ENCODE measurements at places on chromosomes 5 and 9.

GRCh38 chr5:147906326-147907095, at the start of gene C5orf46:
TSS of gene C5orf46 (minus strand) at chr5:147906538. CDS start at chr5:147906501, 37 bp downstream.
- DNase-seq = no peak

- DNase-seq = no peak
Measured at GRCh38 chr9:95771556-95772246, 103.8 kb upstream of the ERCC6L2 start.

DNA sequence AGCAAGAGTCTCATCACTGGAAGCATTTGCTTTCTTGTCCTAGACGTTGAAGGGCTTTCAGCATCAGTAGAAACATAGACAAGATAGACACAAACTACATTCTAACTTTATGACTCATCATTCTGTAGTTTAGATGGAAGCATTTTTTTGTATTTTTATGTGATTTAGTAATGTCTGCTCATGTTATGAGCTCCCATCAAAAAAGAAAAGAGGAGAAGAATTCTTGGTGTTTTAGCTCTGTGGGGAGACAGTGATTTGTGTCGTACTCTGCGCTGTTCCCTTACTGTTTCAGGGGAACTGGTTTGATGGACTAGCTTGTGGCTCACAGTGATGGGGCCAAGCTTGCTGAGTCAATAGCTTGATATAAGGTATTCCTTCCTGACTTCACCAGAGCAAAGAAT, 159.2 kb upstream of the WWC1 start:
- DNase-seq = no peak

DNA sequence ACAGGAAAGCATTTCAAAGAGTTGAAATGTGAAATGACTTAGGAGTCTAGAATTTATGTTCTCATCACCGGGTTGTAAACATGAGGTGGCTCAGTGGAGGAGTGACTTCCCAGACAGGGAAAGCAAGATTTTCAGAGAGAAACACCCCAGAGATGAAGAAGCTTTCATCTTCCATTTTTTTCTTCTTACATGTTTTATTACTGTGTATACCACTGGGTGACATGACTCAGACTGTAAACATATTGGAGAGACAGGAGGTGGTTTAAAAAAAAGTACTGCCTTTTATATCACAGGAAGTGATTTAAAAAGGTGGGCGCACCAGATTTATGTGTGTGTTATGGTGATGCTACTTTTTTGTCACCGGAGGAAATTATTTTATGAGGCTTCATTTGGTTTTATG, 209.1 kb upstream of the TUT7 start:
- no peak for DNase-seq

DNA sequence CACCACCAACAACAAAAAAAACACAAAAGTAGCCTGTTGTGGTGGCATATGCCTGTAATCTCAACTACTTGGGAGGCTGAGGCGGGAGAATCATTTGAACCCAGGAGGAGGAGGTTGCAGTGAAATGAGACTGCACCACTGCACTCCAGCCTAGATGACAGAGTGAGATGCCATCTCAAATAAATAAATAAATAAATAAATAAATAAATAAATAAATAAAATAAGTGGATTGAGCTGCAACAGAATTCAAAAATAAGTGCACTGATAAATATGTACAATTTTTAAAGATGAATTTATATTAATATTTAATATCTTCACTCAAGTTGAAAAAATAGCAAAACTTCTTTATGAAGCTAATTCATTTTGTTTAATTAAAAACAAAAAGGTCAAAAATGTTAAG, 259.6 kb downstream of the IRX2 start:
- DNase-seq = no peak

GRCh38 chr9:14258660-14259239, 55.2 kb downstream of the NFIB start:
- no peak for DNase-seq

DNA sequence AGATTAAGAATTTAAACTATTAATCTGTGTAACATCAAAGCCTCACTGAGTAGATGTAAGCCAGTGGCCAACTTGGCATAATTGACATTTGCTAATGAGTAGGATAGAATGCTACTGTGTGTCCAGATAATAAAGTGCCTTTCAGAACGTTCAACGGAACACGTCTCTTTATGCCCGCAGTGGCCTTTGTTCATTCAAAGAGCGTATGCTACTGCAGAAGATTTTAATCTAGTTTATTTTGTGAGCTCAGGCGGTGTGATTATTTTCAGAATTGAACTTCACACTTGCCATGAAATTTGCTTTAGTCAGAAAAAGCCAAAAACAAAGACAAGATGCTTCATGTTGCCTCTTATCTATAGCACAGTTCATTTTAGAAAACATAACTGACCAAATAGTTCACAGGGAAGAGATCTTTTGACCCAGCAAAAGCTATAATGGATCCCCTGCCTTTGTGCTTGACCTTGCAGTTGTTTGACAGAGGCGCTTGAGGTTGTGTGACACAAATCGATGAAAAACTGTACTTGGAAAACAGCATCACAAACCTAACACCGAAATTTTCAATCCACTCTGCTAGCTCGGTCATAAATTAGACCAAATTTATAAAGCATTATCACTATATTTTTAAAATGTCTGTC, 530.9 kb upstream of the TYRP1 start:
- no peak for DNase-seq

DNA sequence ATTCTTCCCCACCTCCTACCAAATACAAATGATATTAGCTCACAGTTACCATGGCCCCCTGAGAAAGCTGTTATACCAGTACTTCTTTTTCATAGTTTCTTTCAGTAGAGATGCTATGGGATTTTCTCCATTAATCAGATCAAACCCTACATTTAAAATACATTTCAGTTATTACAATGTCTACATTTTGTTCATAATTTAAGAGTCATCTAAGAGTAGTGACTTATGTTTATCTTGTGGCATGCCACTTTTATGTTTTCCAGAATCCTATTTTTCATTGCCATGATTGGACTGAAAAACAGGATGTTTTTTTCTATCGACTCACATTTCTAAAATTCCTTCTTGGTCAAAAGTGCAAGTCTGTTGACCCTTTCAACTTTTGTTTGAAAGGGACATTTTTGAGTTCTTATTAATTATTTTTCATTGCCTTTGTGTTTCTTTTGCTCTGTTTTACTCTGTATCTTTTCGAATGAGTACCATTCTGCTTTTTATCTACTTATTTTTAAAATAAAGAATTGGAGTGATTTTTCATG, 77.4 kb upstream of the ANXA1 start:
- no peak for DNase-seq

DNA sequence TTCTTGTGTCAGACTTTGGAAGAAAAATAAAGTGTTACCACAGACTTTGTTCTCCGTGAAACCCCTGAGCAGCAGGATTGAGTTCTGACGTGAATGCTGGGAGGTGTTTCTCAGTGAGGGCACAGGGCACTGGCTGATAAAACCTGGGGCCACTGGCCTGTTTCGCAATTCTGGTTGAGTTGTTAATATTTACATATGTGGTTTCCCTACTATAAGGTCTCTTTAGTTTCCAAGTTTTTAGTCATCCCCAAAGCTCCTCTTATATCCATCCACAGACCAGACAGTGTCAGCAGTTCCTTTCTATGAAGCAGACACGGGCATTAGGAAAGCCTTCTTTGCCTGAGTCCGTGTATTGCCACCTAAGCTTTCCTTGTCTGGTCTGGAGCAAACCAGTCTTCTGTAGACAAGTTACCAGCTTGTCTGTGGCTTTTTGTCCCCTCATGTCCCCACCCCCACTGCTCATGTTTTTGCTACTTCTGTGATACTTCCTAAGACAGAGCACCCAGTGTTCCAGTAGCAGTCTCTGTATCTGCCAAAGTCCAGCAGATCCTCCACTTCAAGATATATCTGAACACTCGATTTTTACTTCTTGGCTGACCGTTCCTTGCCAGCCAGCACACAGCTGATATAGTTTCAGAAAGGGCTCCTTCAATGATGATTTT, 42.0 kb downstream of the ACO1 start:
- no peak for DNase-seq

DNA sequence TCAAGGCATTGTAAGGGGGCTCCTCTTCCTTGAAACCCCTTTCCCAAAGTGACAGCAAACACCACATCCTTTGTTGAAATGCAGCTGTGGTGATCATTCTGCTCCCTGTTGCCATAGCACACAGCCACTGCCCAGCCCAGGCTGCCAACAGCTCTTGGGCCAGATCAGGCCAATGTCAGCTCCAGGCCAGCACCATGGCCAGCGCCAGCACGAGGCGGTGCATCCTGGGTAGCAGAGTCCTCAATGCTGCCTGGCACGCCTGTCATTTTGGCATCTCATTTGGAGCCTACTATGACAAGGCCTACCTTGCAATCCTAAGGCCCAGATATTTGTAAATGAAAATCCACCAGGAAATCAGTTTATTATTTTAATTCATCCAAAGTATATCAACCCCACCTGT, 390.6 kb downstream of the DNAH5 start:
- DNase-seq = no peak

GRCh38 chr5:172837640-172838039, 3.6 kb downstream of the ERGIC1 start:
- DNase-seq = peak; percentile 90

- no peak for DNase-seq
Measured at GRCh38 chr9:83956086-83956435, 24.0 kb downstream of the HNRNPK start.

DNA sequence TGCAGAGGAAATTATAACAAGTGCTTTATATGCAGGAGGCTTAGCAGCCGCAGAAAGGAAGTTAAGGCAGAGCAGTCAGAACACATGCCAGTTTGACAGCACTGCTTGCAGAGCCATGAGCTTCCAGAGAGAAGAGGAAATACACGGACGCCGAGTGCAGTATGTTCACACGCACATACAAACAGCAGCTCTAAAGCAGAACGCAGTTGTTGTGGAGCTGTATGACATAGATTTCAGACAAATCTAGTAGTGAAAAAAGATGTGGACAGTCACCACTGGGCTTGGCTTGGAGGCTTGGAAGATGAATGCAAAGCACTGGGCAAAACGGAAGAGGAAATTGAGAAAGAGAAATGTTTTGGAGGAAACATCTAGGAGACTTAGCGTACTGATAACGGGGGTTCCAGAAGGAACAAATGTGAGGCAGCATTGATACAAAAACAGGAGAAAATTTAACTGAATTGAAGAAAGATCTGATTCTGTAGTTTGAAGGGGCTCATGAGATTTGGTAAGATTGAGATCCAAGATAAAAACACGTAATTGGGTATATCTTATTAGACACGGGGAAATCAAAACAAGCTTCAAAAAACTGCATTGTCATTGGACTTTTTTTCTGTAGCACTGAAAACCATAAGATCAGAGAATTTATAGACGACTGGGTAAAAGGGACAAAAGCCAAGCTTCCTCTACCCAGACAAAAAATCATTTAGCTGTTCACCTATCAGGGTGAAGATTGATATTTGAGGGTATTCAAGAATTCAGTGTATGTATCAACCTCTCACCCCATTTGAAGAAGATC, 19.6 kb upstream of the ROPN1L start:
- DNase-seq = no peak

DNA sequence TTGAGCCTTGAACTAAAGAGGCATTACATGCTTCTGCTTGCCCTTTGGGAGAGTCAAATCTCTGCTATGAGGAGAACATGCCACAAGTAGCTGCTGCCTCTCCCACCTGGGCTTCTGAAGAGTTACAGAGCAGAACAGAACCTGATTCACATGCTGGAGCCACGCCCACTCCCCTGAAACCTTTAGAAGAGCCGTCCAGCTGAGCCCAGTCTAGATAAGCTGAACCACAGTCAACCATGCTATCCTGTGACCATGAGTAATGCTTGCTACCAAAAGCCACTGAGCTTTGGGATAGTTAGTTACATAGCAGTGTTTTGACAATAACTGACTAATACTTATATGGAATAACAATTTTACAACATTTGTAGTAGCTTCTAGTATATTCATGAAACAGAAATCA, 111.0 kb upstream of the VCAN start:
- no peak for DNase-seq

DNA sequence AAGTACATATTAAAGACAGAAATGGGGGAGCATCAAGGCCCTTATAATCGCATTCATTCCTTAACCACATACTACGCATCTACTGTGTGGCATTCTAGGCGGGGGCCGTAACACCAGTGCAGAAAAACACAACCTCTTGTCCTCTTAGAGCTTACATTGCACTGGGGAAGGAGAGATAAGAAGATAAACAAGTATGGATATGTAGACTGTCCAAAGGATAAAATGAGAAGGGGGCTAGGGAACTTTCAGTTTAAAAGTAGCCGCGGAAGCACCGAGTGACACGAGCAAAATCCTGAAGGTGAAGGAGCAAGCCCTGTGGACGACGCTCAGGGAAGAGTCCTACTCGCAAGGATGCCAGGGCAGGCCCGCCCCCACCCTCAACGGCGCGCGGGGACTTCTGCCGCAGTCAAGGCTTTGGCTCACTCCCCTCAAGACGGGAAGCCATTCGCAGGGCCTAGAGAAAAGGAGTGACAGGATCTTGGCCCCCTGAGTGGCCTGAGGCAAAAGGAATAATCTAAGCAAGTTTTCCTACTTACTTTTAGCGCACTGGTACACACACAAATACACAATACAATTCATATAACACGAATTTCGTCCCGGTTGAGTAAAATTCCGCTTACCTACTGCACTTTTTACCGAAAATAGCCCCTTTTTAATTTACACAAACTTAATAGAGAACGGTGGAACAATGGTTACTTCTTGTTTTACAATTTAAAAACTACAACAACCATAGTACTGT, 1.3 kb upstream of the NIPBL start:
- DNase-seq = peak; percentile 76

- no peak for DNase-seq
Measured at GRCh38 chr9:22112870-22113821, 104.0 kb upstream of the CDKN2B start.

GRCh38 chr9:35227284-35227683, 65.5 kb downstream of the UNC13B start:
- DNase-seq = peak; percentile 43

- DNase-seq = no peak
Measured at GRCh38 chr9:94850540-94851434, 124.3 kb downstream of the AOPEP start.

GRCh38 chr9:38200431-38200830, 131.4 kb upstream of the SHB start:
- no peak for DNase-seq

DNA sequence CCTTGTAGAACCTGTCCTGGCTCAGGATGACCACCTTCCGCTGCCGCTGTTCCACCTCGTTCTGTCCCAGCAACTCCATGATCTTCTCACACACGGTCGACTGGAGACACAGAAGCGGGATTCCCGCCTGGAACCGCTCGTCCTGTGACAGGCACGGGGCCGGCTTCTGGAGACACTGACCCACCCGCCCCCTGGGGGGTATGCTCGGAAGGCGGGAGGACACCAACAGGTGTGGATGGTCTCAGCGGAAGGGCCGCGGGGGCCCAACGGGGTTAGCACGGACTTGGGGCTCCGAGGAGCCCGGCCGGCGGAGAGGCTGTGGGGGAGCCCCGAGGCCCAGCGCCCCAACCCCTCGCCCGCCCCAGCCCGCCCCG, 530 bp downstream of the UCK1 start:
- DNase-seq = no peak
